ENCODE measurements at places on chromosomes 16 and 17.

- no peak for DNase-seq
These were observed 228.5 kb downstream of the ABCC12 start for GRCh38 chr16:47927330-47927729.

DNA sequence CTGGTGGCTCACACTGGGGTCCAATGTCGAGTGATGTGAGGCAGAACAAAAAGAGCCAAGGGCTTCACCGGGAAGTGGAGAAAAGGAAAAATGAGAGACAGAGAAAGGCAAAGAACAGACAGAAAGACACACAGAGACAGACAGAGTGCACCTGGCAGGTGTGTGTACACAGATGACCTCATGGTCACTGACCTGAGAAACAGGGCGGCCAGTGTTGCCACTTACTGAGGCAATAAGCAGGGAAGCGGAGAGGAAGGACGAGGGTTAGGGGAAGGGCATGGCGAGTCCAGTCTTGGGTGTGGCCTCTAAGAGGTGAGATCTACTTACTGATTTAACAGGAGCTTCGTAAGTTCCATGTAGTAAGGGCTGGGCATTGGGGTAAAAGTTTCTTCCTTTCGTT lies 7.5 kb downstream of the GINS2 start:
- no peak for DNase-seq

GRCh38 chr16:89200850-89201411 lies 594 bp upstream of the SLC22A31 start:
- DNase-seq = peak; percentile 17

GRCh38 chr16:68100488-68100887 lies 15.3 kb downstream of the NFATC3 start:
- no peak for DNase-seq

GRCh38 chr17:32971171-32971570 lies 20.5 kb upstream of the SPACA3 start:
- no peak for DNase-seq

DNA sequence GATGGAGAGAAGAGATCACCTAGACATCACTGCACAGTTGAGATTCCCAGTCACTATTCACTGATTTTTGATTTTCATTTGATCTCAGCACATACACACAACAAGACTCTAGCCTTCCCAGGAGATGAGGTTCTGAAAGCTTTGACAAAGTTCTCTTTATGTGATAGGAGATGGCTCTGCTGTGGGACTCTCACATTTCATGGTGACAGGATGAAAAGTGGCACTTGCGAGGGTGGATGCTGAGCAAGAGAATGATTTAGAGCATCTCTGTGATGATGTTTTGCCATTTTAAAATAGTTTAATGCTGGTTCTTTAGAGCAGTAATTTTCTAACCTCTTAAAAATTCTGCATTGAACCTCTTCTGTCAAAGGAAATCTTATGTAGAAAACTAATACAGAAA lies 113.3 kb upstream of the CA10 start:
- no peak for DNase-seq

GRCh38 chr17:44384281-44384822 lies 5.1 kb downstream of the ITGA2B start:
- no peak for DNase-seq

DNA sequence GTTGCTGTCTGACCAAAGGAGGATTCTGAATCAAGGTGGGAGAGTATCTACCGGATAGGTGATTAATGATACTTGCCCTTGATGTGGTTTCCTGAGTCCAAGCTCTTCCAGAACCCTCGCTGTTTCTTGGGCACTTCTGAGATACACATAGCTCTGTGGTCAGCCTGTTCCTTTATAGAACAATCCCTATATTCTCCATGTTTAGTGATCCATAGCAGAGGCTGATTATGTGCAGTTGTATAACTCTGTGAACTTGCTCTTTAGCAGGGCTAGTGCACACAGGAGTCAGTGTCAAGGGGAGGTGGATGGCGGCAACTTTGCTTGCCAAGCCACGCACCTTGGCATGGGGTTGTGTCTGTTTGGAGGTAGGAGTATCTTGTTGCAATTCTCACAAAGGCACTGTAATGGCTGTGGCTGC lies 36.1 kb downstream of the ARL4D start:
- DNase-seq = no peak

DNA sequence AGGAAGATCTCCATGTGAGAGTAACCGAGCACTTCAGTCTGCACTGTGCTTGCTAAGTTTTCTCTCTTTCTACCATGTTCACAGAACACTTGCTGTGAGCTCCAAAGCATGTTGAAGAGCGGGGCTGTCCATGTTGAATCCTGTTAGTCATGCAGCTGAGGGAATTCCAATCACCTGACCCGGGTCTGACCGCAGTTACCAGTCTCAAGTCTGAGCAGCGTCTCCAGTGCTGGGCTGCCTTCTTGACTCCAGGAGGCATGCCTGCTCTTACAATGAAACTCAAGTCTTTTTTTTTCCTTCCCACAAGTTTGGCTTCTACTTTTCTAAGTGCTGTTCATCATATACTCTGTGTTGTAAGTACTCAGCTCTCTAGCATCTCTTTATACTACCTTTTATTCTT lies 44.3 kb downstream of the HOXB1 start:
- DNase-seq = peak; percentile 42
